ENCODE measurements at places on chromosomes 4 and X.

DNA sequence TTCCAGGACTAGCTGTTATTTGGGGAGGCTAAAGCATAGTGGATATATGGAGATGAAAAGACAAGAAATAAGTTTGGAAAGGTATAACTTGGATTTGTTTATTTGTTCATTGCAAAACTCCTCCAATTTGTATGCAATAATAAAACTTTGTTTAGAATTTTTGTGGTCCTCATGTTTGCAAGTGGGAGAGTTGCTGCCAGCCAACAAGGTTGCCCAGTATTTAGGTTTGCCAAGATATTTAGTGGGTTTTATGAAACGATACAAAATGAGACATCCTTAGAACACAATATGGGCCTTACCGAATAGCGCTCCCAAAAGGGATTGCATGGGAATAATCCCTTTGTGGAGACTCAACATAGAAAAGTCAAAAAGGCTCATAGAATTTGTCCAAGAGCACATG lies 162.1 kb downstream of the INPP4B start:
- no peak for DNase-seq

DNA sequence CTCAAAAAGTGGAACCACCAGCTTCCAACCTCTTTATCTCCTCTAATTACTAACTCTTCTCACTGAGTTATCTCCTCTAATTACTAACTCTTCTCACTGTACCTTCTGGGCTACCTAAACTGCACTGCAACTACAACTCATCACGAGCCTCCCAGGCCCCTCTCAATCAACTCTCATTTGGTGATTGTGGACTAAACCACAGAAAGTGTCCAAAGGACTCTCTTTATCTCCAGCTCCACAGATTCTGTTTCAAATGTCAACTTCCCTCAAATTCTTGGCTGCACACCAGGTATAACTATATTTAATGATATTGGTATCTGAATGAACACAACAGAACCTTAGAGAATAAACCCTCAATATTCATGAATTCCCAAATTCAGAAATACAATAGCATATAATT lies 182.9 kb downstream of the MAML3 start:
- DNase-seq: no peak

DNA sequence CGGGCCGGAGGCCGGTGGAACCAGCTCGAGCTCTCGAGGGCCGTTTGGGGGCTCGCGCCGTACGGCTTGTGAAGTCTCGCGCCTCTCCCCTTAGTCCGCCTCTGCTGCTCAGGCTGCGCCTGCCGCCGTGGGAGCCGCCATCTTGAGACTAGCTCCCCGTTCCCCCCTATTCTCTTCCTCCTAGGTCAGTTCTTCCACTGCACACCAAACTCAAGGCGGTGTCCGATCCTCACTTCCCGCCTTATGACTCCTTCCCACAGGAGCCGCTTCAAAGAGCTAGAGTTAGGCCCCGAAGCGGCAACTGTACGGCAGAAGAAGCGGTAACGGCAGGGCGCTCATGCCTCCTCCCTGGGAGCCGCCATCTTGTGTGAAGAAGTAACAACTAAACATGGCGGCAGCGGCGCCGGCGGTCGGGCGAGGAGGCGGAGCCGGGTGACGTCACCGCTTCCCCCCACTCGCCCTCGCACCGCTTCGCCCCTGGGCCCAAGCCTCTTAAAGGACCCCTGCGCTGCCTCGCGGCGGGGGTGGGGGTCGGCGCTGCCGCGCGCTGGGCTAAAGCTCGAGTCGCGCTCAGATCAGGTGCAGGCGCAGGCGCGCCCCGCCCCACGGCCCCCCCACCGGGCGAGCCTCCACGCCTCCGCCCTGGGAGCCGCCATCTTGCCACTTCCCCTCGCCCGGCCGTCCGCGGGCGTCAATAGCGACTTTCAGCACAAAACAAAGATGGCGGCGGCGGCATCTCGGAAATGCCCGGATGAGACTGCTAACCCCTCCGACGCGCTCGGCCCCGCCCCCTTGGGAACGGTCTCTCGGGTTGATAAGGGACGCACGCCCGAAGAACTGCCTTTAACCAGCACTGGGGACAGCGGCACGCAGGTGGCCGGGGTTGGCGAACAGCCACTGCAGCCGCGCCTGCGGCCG lies at the start of gene HCFC1:
TSS of gene HCFC1 (minus strand) at position 369 of the 918 bp plus-strand sequence. CDS start 978 bp downstream, outside the sequence.
- DNase-seq: peak; percentile 78

DNA sequence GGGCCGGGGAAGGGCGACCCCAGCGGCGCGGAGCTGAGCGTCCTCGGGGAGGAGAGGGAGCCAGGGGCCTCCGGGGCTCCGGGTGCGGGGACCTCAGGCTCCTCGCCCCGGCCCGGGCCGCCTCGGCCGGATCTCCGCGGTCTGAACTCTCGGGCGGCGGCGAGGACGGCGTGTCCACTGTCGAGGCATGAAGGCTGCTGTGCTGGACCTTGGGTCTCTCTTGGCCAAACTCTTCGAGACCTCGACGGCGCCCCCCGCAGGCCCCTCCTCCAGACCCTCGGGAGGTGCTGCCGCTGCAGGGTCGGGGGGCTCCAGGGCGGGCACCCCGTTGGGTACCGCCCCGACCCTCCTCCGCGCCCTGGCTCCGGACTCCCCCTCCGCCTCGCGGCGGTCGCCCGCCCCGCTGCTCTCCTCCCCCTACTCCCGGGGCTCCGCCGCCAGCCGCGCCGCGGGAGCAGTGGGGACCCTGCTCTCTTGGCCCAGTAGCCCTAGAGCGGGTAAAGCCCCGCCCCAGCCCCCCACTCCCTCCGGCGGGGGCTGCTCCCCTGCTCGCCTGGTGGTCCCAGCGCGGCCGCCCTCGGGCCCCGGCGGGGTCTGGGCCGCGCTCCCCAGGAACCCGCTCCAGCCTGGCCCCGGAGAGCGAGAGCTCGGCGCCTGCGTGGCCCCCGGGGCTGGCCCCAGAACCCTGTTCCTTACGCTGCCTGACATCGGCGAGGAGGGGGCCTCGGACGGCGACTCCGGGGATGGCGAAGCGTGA lies 564 bp downstream of the FAM149A start:
- no peak for DNase-seq

DNA sequence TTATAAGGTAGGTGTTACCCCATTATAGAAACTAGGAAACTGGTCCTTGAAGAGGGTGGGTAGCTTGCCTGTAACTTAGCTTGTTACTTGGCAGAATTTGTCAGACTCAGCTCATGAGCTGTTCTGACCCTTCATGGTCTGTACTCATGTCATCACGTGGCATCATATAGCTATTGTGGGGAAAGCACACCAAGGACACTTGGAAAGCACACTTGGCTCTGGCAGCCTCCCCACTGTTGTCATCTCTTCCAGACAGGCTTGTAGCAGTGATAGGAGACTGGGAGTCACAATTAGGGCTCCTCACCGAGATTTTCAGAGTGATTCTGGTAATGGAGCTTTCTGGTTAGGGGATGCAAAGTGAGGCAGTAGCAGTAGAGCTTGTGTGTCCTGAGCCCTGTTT lies 30.4 kb downstream of the ADH5 start:
- no peak for DNase-seq

- no peak for DNase-seq
Measured at GRCh38 chr4:128553686-128554515, 255.6 kb upstream of the JADE1 start.

GRCh38 chrX:149522916-149523315 lies 17.8 kb upstream of the IDS start:
- peak; percentile 62 for DNase-seq

DNA sequence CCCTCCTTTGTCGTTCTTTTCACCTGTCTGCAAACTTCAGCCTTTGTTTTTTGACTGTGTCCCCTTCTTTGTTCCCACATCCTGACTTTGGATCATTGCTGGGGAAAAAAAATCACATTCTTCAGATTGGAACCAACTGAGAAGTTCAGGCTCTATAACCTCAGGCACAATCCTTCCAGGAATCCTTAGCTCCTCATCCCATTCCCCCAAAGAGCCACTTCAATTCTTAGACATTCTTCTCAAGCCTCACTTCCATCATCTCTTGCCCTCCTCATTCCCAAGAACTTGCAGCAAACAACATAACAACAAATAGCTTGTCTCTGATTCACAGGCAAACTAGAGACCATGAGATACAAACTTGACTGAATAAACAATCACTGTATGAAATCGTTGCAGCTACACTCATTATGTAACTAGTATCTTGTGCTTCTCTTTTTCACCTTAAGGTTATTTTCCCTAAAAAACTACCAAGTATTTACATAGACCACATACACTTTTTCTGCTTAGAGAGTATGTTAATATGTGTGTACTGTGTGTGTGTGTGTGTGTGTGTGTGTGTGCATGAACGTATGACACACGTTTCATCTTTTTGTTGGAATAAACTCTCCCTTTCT lies 26.4 kb upstream of the PGM2 start:
- no peak for DNase-seq

Data from RCC 7860 (cell line).